Nephron progenitor cell (in vitro differentiated cells): ENCODE measurements at places on chromosomes 3 and 15.

DNA sequence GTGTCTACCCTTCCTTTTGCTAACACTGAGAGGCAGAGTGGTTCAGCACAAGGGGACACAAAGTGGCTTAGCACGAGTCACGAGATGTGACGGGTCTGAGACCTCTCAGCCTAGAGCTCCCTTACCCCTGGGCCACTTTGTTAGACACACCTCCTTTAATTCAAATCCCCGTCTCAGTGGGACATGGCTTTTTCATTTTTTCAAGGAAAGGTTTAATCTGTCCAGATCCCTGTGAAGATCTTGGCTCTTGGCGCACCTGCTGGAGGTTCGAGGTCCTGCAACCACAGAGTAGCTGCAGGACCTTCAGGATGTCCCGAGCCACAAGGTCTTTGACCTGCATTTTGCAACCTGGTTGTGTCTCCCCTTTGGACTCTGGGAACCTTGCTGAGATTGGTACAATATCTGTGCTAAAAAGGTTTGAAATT lies 52.0 kb downstream of the LPP start:
- no peak overlapping the region for H3K27ac ChIP-seq
- peaks cover 38% of the 10 kb centered on the region for H3K4me1 ChIP-seq
- no peak overlapping the region for H3K4me3 ChIP-seq
- H3K36me3 ChIP-seq: peaks cover 12% of the 10 kb centered on the region

DNA sequence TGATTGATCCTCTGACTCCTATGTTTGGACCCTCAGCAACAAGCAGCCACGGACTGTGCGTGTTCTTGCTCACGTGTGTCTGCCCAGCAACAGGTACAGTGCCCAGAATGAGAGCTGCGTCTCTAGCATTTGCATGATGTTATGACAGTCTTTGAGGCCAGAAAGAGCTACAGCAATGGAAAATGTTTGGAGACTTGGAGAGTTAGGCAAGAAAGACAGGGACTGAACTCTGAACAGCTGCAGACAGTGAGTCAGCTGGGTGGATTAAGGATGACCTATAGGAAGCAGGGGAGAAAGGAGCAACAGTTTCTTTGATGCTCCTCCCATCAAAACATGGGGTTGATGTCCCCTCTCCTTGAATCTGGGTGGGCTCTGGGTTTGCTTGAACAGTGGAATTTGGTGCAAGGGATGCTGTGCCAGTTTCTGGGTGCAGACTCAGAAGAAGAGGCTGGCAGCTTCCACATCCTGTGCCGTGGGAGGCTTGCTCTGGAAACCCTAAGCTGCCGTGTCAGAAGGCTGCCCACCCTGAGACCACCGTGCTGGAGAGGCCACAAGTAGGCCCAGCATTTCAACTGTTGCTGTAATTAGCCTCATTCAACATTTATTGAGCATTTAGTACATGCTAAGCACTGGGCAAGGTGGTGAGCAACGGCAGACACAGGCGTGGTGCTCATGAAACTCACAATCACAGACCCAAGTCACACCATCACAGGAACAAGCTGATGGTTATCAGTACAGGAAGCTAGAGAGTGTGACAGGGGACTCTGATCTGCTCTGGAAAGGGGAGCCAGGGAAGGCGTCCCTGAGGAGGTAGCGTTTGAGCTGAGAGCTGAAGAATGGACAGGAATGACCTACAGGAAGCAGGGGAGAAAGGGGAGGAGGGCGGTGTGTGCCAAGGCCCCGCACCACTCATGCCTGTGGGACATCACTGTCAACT lies 21.7 kb downstream of the CCR9 start:
- H3K4me3 ChIP-seq: no peak overlapping the region
- no peak for DNase-seq
- H3K27me3 ChIP-seq: no peaks in the 10 kb centered on the region
- no peaks in the 10 kb centered on the region for H3K4me1 ChIP-seq
- H3K27ac ChIP-seq: no peak overlapping the region
- peaks cover 5% of the 10 kb centered on the region for H3K36me3 ChIP-seq

DNA sequence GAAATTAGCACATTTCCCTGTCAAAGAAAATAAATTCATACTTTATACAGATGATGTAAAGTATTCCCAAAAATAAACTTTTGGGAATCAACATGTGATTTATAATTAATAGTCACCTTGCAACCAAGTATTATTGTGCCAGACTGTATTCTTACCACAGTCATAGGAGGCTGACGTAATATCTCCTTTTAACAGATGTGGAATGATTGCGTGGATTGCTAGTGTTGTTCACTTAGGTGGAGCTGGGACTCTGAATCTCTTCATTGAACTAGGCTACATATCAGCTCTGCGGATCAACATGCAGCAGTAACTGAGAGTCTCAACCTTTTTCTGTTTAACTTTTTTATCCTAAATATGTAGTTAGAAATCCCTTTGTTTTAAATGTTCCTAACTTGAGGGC lies 37.2 kb downstream of the PXK start:
- H3K4me1 ChIP-seq: peaks cover 7% of the 10 kb centered on the region
- H3K27ac ChIP-seq: no peak overlapping the region
- H3K36me3 ChIP-seq: peaks cover 10% of the 10 kb centered on the region
- DNase-seq: no peak
- no peak overlapping the region for H3K4me3 ChIP-seq

- peaks cover 51% of the 10 kb centered on the region for H3K36me3 ChIP-seq
- no peaks in the 10 kb centered on the region for H3K27me3 ChIP-seq
- H3K27ac ChIP-seq: peak overlapping the region; percentile 88
Measured at GRCh38 chr3:57583544-57583943, 13.6 kb downstream of the ARF4 start.

- H3K4me3 ChIP-seq: no peak overlapping the region
- peaks cover 7% of the 10 kb centered on the region for H3K27me3 ChIP-seq
- no peaks in the 10 kb centered on the region for H3K36me3 ChIP-seq
- no peak for DNase-seq
- peaks cover 14% of the 10 kb centered on the region for H3K4me1 ChIP-seq
- H3K27ac ChIP-seq: no peak overlapping the region
Measured at GRCh38 chr15:69013726-69014406, 629 bp upstream of the NOX5 start.

DNA sequence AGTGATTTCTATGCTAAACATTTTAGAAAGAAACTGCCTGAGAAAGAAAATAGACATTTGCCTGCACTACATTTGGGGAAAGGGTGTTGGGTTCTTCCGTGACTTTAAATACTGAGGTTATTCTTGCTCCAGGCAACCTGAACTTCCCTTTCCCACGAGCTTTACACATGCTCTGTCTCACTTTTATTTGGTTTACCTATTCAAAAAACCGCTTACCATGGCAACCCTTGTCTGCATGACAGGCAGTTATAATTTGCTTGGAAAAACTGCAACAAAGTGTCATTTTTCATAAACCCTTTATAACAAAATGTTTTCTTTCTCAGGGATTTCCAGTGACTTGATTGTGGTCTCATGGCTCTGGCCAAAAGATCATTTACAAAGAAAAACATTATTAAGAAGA lies 416.3 kb upstream of the MEIS2 start:
- DNase-seq: no peak
- no peak overlapping the region for H3K27ac ChIP-seq
- no peaks in the 10 kb centered on the region for H3K4me1 ChIP-seq
- no peaks in the 10 kb centered on the region for H3K27me3 ChIP-seq
- no peaks in the 10 kb centered on the region for H3K36me3 ChIP-seq

DNA sequence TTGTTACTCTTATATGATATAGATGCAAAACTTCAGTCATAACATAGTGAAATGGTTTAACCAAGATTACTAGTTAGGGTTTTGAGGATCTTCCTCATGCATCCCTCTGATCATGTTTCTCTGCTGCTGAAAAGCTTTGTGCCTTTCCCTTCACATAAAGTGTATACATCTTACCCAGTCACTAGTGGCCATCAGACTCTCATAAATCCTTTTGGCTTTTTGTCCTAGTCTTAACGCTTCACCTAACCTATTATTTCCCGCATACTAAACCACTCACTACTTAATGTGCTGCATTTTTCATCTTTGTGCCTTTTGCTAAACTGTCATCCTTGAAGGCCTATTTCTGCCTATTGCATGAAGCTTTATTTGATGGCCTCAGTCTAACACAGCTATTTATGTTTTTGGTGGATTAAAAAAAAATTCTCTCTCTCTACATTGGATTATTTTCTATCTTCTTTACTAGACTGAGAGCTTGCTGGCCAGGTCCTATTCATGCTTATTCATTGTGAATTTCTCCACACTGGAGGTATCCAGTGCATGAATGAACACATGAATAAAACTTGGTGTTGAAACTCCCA lies 717.6 kb upstream of the GOLIM4 start:
- H3K4me3 ChIP-seq: no peak overlapping the region
- peaks cover 3% of the 10 kb centered on the region for H3K27me3 ChIP-seq
- H3K36me3 ChIP-seq: no peaks in the 10 kb centered on the region
- peak overlapping the region; percentile 64 for H3K27ac ChIP-seq
- H3K4me1 ChIP-seq: peaks cover 36% of the 10 kb centered on the region

- no peaks in the 10 kb centered on the region for H3K36me3 ChIP-seq
- H3K27ac ChIP-seq: no peak overlapping the region
- DNase-seq: no peak
- peaks cover 5% of the 10 kb centered on the region for H3K27me3 ChIP-seq
- no peak overlapping the region for H3K4me3 ChIP-seq
Measured at GRCh38 chr3:3447641-3448040, 268.1 kb upstream of the CRBN start.

GRCh38 chr3:165233501-165234195 lies 37.5 kb upstream of the SLITRK3 start:
- H3K4me3 ChIP-seq: no peak overlapping the region
- H3K27ac ChIP-seq: no peak overlapping the region
- no peaks in the 10 kb centered on the region for H3K36me3 ChIP-seq

- H3K4me1 ChIP-seq: peaks cover 55% of the 10 kb centered on the region
- peak overlapping the region; percentile 64 for H3K27ac ChIP-seq
- peak; percentile 87 for DNase-seq
- peak overlapping the region; percentile 66 for H3K4me3 ChIP-seq
- no peaks in the 10 kb centered on the region for H3K36me3 ChIP-seq
- peaks cover 36% of the 10 kb centered on the region for H3K27me3 ChIP-seq
Measured at GRCh38 chr15:31396881-31397560, 70.4 kb downstream of the KLF13 start.

GRCh38 chr3:150210461-150211110 lies 197.5 kb upstream of the TSC22D2 start:
- H3K36me3 ChIP-seq: peaks cover 3% of the 10 kb centered on the region
- peaks cover 15% of the 10 kb centered on the region for H3K4me1 ChIP-seq
- no peak for DNase-seq
- peak overlapping the region; percentile 15 for H3K27ac ChIP-seq

DNA sequence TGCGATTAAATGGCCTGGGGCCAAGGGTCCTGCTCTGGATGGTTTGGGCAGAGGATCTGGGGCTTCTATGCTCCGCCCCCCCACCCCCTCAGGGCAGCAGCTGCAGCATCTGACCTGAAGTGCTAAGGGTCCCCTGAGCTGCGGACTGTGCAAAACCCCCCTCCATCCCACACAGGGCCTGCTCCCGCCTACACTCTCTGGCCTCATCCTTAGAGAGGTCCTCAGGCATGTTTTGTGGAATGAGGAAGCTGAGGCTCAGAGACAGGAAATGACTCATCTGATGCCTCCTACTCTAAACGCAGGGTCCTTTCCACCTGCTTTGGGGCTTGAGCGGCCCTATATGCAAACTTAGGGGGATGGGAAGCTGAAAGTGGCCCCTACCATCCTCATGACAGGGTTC lies 59.5 kb upstream of the CTSH start:
- H3K27me3 ChIP-seq: peaks cover 17% of the 10 kb centered on the region
- H3K27ac ChIP-seq: no peak overlapping the region
- H3K4me3 ChIP-seq: no peak overlapping the region
- peaks cover 24% of the 10 kb centered on the region for H3K4me1 ChIP-seq
- H3K36me3 ChIP-seq: no peaks in the 10 kb centered on the region
